ENCODE measurements at places on chromosomes 5 and 9. TPM values are rescaled to one million over a fixed set of nuclear protein-coding genes. Genes with fewer than 3 reads are reported as not detected.

DNA sequence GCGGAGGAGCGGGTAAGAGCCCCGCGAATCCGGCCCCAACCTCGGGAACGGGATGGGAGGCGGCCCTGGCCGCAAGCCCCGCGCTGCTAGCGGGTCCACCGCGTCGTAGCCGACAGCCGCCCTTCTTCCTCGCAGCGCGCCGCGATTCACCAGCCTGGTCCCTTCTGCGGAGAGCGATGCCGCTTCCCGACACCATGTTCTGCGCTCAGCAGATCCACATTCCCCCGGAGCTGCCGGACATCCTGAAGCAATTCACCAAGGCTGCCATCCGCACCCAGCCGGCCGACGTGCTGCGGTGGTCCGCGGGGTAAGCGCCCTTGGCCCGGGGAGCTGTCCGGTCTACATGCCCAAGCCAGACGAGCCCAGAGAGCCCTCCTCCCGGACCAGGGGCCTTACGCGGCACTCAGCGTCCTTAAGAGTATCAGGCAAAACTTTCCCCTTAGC lies 335 bp downstream of the ROPN1L start:
- no peak for DNase-seq

- no peak for DNase-seq
These were observed 416.3 kb upstream of the ZNF608 start for GRCh38 chr5:125162714-125163113.

- DNase-seq: no peak
These were observed 16.7 kb downstream of the EXOC3 start for GRCh38 chr5:459562-460272.

- DNase-seq: no peak
These were observed 62.7 kb upstream of the OSMR start for GRCh38 chr5:38783011-38783561.

GRCh38 chr5:2736872-2737271 lies 14.6 kb downstream of the IRX2 start:
- DNase-seq: no peak

- no peak for DNase-seq
These were observed 101.4 kb downstream of the PRKACG start for GRCh38 chr9:68912561-68912960.

GRCh38 chr9:17075758-17076485 lies 58.9 kb upstream of the CNTLN start:
- DNase-seq: no peak

- DNase-seq: no peak
These were observed 214.1 kb upstream of the TLE4 start for GRCh38 chr9:79357616-79358015.

GRCh38 chr5:94188725-94189124 lies 429.7 kb downstream of the KIAA0825 start:
- no peak for DNase-seq

DNA sequence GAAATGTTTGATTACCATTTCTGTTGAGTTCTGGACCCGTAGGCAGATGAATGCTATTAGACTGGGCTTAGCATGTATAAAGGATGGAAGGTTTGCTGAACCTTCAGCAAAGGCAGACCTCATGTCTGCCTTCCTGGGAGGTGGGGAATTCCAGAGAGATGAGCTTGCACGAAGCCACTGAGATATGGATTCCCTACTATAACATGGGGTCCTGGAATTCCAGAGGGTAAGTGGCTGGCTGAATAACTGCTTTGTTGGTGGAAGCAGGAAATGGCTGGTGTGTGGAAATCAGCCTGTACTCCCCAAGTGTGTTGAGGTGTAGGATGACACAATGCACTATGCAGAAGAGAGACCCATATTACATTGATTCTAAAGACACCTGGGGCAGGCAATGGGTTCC lies 526.4 kb downstream of the CTNND2 start:
- no peak for DNase-seq

DNA sequence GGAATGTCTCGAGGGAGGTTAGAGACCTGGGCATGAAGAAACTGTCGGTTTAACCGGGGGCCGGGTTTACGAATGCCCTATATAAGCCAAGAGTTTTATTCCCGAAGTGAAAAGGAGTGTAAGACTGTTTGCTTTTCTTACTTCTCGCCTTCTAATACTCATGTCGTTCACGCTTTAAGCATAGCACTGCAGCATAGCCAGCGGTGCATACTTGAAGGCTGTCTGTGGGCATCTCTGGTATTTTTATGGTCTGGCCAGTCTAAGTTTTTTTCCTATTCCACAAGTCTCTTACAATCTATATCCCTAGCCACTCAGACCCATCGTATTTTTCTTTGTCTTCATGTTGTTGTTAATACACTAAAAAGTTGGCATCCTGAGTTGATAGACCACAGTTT lies 1.2 kb downstream of the UHRF2 start:
- DNase-seq: peak; percentile 23

DNA sequence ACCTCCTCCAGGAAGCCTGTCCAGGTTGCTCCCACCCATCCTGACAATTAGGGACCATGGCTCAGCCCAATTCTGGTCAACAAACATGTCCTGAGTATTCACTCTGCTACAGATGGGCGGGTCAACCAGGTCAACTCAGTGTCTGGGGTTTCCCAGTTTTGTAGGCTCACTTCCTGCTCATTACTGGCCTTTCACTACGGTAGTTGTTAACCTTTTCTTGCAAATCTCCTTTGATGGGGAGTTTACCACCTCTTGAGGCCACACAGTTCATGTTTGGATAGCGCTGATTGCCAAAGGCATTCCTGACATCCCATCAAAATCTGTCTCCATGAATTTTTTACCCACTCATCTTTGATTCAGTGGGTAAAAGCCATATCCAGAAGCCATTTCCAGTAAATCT lies 13.8 kb downstream of the TMEM8B start:
- no peak for DNase-seq

DNA sequence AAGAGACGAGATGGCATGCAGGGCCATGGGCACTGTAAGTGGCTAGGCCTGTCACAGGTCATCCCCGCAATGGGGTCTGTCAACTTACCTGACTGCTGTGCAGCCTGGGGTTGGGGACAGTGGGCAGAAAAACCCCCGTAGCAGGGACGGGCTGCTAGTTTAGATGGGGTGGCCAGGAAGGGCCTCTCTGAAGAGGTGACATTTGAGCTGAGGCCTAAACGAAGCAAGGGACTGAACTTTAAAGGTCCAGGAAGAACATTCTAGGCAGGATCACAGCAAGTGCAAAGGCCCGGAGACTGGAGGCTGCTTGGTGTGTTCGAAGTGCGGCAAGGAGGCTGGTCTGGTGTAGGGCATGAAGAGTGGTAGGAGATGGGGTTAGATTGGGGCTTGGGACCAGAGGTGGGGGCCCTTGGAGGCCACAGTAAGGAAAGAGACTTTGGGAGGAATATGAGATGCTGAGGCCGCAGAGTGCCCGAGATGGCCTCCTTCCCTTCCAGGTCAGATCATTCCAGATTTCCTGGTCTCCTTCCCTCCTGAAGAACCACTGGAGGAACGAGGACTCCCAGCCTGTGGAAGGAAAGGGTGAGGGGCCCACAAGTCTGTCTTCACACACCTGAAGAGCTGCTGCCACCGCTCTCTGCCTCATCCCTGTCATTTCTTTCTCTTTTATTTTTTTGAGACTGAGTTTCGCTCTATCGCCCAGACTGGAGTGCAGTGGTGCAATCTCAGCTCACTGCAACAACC lies 37.9 kb upstream of the SH3PXD2B start:
- DNase-seq: no peak

DNA sequence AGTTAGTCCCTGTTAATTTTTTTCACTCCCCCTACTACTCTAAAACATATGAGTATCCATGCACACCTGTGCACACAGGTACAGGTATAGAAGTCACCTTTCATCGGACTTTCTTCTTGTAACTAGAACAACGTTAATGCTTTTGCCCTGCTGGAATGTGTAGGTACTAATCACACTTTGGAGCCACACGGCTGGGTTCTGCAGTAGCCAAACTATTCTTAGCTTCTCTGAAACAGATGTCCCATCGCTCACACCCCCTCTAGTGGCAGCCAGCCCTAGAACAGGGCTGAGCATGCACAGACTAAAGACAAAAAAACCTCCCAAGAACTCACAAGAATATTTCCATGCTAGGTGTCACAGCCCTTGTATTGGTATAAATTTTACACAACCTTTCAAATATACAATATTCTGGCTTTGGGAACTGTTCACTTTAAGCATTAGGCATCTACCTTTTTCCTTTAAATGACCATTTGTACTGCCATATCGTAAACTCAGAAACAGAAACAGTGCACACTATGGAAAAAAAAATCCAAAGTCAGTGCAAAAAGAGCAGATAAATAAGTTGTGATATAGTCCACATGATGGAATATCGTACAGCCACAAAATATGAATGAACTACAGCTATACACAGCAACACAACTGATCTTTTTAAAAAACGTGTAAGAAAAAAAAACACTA lies 64.0 kb downstream of the RETREG1 start:
- peak; percentile 84 for DNase-seq

GRCh38 chr9:120513825-120514396 lies 66.1 kb downstream of the CDK5RAP2 start:
- DNase-seq: no peak

GRCh38 chr5:115599502-115599901 lies 2.8 kb downstream of the TICAM2 start:
- DNase-seq: no peak

- no peak for DNase-seq
These were observed 1.0 kb upstream of the UBTD2 start for GRCh38 chr5:172284611-172284980.

GRCh38 chr5:1919750-1920149 lies 37.0 kb upstream of the IRX4 start:
- no peak for DNase-seq

GRCh38 chr5:94908889-94909480 lies 290.5 kb downstream of the SLF1 start:
- peak; percentile 50 for DNase-seq

DNA sequence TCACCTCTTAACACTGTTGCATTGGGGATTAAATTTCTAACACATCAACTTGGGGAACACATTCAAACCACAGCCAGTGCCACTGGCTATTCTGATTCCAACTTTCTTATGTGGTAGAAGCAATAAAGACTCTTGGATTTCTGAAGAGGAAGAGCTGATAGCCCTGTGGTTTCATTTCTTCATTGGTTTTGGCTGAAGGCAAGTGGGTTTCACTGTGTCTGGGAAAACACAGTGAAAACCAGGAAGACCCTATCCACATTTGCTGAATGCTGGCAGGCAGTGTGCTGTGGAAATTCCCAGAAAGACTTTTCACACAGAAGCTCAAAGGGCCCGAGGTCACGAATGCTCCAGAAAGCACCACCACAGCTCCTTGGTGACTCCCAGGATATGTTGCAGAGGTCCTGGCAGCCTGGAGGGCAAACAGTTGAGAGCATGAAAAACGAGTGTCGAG lies 67.1 kb downstream of the DAPK1 start:
- no peak for DNase-seq

GRCh38 chr5:161077936-161078545 lies 226.0 kb upstream of the ATP10B start:
- DNase-seq: no peak

DNA sequence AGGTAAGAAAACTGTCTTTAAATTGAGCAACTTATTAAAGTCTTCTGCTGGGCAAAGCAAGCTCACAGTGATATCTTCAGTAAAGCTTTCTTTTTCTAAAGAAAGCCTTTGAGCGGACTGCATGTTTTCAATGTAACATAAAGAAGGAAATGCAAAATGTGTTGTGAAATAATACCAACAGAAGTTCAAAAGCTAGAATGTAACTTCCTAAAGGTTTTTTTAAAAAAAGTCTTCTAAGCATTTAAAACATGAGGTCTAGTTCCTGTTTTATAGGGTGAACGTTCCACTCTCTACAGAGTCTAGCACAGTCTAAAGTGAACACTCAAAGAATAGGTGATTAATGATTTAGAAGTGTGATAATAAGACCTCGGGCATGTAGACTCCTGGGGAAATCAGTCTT lies 62.9 kb downstream of the DENND1A start:
- DNase-seq: no peak

DNA sequence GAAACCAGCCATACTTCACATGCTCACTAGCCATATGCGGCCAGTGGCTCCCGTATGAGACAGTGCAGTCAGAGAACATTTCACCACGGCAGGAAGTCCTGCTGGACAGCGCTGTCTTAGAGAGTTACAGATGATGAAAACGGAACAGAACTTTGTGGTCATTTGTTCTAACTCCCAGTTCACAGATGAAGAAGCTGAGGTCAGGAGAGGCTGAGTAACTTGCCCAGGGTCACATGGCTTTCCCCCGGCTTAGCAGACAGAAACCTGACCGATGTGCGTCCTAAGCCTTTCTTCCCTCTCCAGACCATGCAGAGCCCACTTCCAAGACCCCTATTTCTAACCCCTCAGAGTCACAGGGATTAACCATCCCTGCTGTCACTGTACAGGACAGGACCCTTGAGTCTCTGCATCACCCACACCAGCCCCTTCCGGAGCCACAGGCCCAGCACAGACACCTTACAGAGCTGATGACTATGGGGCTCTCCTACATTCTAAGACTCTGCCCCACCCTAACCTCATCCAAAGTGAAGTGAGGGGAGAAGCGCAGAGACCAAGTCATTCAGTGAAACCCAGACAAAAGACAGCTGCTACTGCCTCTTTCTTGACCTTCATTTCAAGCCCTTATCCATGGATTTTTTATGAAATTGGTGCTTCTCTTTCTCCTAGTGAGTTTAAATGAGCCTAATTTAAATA lies 86.9 kb downstream of the PTPN3 start:
- DNase-seq: no peak

DNA sequence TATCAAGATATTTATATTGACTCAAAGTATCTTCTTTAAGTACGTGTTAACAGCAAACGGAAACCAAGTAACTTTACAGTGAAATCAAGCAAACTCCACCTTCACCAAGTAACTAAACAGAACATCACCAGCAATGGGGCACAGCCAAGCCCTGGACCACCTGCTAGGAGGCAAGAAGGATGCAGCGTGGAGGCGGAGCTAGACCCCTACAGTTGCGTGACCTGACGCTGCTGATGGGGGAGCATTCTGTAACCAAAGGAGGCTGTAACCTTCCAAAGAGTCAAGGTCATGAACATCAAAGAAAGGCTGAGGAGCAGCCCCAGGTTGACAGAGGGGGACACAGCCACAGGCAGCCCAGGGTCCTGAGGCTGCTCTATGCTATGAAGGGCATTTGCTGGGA lies 6.1 kb downstream of the VAV2 start:
- no peak for DNase-seq

GRCh38 chr5:14270209-14270702 lies 127.1 kb downstream of the TRIO start:
- peak; percentile 87 for DNase-seq

GRCh38 chr5:72822944-72823343 lies 6.5 kb downstream of the TNPO1 start:
- no peak for DNase-seq

Gene SARDH
- total RNA-seq: 9.2 TPM

Gene CYLC2
- not detected for total RNA-seq

Gene CDKN2A
- total RNA-seq: not detected

Gene SLC6A7
- total RNA-seq: not detected

Gene SPATA6L
- 0.99 TPM for total RNA-seq

Gene FSTL4
- total RNA-seq: 2.3 TPM

Gene GPX3
- 17.9 TPM for total RNA-seq

Gene SPOUT1
- total RNA-seq: 50.1 TPM

Gene SLC25A2
- total RNA-seq: 0.22 TPM

Gene SLC36A3
- not detected for total RNA-seq

Gene IL33
- total RNA-seq: not detected

Gene GZMA
- not detected for total RNA-seq

Gene COL15A1
- 3.2 TPM for total RNA-seq

Gene C9orf72
- 64.2 TPM for total RNA-seq

Gene DDX4
- total RNA-seq: 0.09 TPM

Gene ISL1
- not detected for total RNA-seq

All from neural progenitor cell (in vitro differentiated cells).